RWPE2 (cell line): ENCODE measurements at places on chromosomes 11 and 22.

GRCh38 chr11:57771365-57771764, 9.8 kb downstream of the CTNND1 start:
- DNase-seq, result no peak

DNA sequence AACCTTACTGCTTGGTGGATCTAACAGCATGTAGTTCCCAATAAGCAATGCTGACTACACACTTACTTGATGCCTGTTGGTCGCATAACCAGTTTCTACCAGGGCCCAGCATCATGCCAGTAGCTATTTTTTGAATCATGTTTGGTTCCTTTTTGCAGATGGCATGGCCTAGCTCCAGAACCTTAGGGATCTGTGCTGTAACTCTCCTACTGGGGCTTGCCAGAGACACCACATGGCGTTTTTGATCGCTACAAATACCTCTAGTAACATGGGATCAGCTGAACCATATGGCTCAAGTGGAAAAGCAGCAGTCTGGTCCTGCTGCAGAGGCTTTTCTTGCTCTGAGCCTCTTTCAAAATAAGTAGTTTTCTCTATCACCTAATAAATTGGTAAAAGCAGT, 654.6 kb upstream of the API5 start:
- DNase-seq, result no peak

DNA sequence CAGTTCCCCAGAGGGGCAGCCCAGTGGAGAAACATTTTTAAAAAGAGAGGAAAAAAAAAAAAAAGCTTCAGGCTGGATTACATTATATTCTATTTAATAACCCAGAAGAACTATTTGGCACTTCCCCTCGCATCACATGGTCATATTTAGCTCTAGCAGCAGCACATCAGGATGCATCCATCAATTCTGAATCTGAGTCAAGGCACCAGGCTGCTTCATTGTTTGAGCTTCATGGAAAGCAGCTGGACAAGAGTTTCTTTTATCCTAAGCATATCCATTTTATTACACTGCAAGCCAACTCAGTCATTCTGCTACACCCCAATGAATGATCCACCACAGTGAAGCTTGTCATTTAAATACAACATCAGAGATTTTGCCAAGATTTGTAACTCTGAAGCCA, 10.0 kb downstream of the SPTY2D1 start:
- no peak for DNase-seq

GRCh38 chr11:34454308-34455032, 15.7 kb downstream of the CAT start:
- DNase-seq, result no peak

DNA sequence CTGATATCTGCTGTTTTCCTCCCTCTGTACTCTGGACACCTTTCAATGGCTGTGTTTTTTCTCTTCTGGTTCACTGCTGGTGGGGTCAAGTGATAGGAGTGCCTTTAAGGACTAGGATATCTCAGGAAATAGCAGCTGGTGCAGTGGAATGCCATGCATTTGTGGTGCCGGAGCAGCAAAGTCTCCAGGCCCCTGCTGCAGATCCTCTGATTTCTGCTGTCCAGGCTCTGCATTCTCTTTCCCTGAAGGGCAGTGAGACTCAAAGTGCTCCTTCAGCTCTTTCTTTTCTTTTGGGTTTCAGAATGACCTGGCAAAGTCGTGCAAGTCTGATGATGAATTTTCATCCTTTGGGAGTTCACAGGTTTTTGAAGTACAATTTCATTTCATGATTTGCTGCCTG, 774.3 kb downstream of the FAM181B start:
- no peak for DNase-seq

DNA sequence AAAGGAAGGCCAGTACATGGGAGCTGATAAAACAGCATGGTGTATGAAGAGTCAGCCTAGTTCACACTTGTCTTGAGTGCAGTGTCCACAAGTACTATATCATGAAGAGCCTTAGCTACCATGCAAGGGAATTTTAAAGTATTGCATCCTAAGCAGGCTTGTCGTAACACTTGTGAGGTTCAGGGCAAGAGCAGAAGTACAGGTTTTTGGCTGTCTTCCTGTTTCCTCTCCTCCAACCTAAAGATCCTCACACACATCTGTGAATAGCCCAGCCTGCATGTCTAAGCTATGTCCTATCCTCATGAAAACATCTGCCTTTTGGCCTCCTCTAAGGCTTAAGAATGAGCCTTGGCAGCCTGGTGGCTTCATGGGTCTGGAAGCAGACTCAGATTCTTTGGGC, 34.6 kb upstream of the TMEM123 start:
- DNase-seq, result no peak

DNA sequence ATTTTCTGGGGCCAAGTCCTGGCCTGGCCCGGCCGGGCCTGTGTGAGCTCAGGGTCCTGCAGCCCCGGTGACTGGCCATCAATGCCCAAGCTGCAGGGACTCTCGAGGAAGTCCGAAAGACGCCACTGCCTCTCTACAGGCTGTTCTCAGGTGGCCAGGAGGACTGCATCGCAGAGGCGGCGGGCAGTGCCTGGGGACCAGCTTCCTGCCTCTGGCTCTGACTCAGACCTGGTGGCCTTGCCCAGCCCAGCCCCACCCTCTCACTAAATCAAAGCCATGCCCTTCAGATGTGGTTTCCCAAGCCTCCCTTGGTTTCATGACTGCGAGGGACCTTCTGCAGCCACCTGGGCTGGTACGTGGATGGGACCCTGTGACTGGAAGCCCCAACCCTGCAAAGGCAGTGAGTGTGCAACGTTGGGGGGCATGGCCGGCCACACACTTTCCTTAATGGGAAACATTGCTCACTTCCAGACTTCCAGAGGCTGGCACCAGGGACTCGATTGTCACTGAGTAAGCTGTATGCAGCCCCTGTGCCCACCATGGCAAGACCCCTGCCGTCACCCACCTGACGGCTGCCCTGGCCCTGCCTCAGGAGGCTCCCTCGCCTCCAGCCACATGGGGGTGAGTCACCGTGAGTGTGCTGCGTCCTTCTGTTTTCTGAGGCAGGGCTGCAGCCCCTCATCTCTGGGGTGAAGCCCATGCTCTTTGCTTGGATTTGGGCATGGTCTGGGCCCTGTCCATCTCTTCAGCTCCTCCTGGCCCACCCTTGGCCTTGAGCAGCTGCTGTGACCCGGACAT, 6.0 kb upstream of the FGF3 start:
- DNase-seq, result no peak

DNA sequence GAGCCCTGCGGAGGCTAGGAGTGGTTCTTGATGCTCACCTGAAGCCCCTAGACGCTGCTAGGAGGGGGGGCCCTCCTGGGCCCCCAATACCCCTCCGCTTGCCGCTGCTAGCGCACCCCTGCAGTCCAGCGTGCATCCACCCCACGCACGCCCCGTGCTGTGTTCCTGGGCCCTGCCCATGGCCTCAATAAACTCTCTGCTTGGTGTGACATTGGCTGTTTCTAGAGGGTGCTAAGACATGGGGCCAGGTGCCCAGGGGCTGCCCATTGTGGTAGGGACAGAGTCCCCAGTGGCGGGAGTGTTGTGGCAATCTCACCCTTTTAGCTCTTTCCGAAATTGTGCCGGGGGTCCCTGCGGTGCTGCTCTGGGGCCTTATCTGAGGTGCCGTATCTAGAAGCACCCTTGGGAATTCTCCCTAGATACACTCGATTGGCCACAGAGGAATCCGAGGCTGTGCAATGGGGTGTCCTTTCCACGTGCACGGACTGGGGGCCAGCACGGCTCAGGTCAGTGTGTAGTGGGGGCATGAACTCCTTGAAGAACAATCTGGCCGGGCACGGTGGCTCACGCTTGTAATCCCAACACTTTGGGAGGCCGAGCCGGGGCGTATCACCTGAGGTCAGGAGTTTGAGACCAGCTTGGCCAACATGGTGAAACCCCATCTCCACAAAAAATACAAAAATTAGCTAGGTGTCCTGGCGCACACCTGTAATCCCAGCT, 10.9 kb downstream of the MAPK8IP2 start:
- no peak for DNase-seq

GRCh38 chr11:134978388-134979088, 566.5 kb upstream of the B3GAT1 start:
- DNase-seq, result no peak

GRCh38 chr11:22336587-22336986, 1.6 kb upstream of the SLC17A6 start:
- DNase-seq, result no peak

GRCh38 chr11:66287211-66287888, 1.6 kb downstream of the YIF1A start:
- DNase-seq, result no peak

DNA sequence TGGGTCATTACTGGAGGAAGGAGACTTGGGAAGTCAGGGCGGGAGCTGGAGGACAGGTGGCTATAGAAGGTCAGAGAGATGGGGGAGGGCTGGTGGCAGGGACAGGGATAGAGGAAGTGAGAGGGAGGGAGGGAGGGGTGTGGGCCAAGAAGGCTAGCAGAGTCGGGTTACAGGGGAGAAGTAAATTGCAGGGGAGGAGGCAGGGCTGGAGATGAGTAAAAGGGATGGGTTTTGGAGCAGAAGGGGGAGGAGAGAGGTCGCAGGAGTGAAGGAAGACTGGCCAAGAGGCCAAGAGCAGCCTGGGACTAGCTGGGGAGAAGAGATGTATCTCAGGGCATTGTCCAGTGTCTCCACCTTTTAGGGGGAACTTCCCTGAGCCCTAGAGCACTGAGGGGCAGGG, 33.0 kb downstream of the LRRC10B start:
- DNase-seq, result no peak

- no peak for DNase-seq
Measured at GRCh38 chr11:115557681-115558080, 53.5 kb upstream of the CADM1 start.

DNA sequence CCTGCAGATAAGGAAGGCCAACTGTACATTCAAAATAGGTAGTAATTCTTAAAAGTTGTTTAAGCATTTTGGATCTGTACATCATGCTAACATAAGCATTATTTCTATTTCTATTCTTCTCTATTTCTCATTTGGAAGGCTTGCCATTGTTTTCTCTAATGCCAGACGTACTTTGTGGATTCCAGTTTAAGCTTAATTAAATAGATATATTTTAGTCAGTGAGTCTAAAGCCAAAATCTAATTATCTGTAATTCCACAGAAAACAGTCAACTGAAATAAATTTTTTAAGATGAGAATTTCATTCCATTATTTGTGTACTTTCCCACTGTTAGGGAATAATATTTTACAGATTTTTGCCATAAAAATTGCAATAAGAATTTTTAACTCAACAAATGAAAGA, 123.0 kb downstream of the LUZP2 start:
- no peak for DNase-seq

- DNase-seq, result no peak
Measured at GRCh38 chr11:72146625-72147024, 11.1 kb downstream of the FOLR3 start.

- DNase-seq, result no peak
Measured at GRCh38 chr22:36223504-36223903, 15.8 kb downstream of the APOL2 start.

GRCh38 chr11:130269326-130269943, 45.3 kb downstream of the ZBTB44 start:
- DNase-seq, result no peak

DNA sequence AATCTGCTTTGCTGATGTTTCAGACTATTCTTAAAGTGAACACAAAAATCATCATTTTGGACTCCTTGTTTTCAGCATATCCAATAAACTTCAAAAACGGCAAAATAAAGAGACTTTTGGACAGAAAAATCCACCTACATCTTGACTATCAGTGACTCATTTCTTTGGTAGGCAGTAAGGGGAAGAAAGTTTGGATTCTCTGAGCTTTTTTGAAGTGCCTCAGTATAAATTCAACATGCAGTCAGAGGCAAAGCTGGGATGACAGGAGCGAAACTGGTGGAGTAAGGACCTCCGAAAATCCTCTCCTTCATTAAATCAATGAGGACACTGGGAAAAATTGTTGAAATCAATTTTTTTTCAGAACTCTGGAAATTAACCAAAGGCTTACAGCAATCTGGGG, 29.7 kb downstream of the EFCAB6 start:
- DNase-seq, result no peak

- no peak for DNase-seq
Measured at GRCh38 chr11:128522943-128523518, 64.3 kb downstream of the ETS1 start.

DNA sequence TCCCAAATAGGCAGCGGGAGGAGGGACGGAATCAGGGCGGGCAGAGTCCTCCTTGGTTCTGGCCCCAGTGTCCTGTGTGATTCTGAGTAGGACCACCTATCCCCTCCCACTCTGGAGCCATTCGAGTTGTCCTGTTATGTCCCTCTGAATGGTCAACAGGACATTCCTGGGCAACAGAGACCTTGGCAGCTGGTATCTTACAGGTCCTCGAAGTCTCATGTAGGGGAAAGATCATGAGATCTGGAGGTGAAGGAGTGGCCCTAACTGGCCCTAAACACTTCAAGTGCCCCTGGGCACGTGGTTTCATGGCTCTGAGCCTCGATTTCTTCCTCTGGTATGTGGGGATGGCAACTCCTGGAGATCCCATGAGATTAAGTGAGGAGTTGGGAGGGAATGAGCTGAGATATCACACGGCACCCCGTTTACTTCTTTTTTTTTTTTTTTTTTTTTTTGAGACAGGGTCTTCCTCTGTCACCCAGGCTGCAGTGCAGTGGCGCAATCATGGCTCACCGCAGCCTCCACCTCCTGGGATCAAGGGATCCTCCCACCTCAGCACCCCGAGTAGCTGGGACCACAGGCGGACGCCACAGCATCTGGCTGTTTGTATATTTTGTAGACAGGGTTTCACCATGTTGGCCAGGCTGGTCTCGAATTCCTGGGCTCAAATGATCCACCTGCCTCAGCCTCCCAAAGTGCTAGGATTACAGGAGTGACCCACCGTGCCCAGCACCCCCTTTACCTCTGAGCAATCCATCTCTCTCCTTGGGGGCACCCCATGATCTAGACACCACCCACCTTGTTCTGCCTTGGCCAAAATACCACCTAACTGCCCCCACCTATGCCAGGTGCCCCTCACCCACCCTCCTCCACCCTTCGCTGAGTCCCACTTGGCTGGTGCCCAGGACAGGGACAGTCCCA, 6.8 kb downstream of the LIF start:
- no peak for DNase-seq

- DNase-seq, result no peak
Measured at GRCh38 chr11:71179877-71180605, 72.3 kb downstream of the SHANK2 start.

- peak; percentile 77 for DNase-seq
Measured at GRCh38 chr11:9138612-9139579, 47.5 kb upstream of the SCUBE2 start.

- DNase-seq, result no peak
Measured at GRCh38 chr11:1642288-1643145, 12.9 kb downstream of the KRTAP5-5 start.

- DNase-seq, result no peak
Measured at GRCh38 chr11:66937193-66937733, 20.9 kb downstream of the PC start.

DNA sequence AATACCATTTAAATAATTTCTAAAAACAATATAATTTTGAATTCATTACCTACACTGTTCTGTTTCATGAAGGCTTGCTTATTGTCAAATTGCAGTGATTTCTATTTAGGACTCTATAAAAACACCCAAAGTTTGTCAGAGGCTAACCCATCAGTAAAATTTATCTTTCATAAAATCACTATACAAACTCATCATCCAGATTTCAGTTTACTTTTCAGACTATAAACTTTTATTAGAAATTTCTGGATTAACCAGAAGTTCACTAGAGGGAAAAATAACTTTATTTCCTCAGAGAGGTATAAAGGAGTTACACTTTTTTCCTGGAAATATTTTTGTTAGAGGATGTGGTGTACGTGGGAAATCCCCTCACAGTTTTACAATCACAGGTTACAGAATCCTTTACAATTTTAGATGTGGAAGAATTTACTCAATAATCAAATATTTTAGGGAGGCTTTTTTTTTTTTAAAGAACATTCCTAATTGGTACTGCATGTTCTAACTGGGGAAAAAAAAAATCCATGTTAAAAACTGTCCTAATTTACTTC, 176.7 kb downstream of the SWAP70 start:
- DNase-seq, result no peak
